ENCODE measurements at places on chromosomes 5 and 9. TPM values are rescaled to one million over a fixed set of nuclear protein-coding genes. Genes with fewer than 3 reads are reported as not detected.

DNA sequence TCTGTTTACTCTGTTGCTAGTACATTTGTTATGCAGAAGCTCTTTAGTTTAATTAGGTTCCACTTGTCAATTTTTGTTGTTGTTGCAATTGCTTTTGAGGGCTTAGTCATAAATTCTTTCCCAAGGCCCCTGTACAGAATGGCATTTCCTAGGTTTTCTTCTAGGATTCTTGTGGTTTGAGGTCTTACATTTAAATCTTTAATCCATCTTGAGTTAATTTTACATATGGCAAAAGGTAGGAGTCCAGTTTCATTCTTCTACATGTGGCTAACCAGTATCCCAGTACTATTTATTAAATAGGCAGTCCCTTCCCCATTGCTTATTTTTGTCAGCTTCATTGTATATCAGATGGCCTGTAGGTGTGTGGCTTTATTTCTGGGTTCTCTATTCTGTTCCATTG is 792.4 kb downstream of the PTPRD start:
- DNase-seq, result no peak

- no peak for DNase-seq
Observed at GRCh38 chr9:4657426-4658159, 4.5 kb upstream of the PLPP6 start.

TRUB2 gene
- total RNA-seq, result 11.3 TPM

DNA sequence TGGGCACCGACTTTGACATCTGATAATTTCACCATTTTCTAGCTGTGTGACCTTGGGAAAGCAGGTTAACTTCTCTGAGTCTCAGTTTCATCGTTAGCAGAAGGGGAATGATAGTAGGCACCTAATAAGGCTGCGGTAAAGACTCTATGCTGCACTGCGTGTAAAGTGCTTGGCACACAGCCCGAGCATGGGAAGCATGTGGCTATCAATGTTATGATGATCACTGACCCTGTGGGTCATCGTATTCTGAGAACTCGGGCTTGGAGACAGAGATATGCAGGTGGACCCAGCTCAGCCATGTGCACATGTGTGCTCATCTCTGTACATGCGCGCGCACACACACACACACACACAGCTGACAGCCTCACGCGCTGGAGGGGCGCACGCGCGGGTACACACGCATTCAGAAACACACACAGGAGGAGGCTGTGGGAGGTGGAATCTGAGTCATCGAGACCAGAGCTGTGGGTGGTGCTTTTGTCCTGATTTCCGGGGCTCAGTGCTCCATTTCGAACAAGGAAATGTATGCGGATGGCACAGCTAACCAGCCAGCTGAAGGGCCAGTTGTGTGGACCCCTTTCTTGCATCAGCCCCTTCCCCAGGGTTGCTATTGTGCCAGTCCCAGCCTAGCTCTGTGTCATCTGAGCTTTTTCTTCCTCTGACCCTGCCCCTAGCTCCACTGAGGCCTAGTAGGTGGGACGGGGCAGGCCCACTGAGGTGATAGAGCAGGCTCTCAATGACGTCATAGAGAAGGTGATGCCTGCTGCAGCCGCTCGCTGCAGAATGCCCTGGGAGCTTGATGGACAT is 11.1 kb upstream of the ARAP3 start:
- DNase-seq, result no peak

DNA sequence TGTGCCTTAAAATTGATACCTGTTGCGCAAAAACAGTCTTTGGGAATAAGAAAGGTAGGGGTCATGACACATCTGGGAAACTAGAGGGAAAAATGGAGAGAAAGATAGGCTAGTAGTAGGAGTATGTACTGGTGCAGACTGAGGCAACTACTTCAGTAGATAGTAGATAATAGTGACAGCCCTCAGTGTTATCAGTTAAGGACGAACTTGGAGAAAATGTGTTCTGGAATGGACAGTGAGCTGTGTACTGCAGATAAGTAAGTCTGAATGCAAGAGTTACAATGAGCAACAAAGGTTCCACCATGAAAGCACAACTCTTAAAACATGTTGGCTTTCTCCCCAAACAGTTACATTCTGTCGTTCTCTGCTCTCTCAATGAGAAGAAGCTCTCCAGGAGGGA is 6.5 kb upstream of the INSL6 start:
- no peak for DNase-seq

DNA sequence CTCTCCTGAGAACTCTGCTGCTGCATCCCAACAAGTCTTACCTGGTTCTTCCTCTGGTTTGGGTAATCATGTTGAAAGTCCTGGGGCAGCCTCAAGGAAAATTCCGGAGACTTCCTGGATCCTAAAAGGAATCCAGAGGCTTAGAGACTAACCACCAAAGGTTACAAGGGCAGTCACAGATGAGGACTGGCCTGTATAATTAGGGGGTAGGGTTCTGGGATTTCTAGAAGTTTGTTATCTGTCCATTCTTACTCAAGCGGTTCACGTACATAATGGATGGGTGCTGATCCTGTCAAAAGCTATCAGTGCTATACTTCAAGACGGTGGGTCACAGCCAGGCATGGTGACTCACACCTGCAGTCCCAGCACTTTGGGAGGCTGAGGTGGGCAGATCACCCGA is 51.4 kb upstream of the EPB41L4B start:
- no peak for DNase-seq

GRCh38 chr9:28456861-28457260 is 883.6 kb upstream of the C9orf72 start:
- DNase-seq, result no peak

DNA sequence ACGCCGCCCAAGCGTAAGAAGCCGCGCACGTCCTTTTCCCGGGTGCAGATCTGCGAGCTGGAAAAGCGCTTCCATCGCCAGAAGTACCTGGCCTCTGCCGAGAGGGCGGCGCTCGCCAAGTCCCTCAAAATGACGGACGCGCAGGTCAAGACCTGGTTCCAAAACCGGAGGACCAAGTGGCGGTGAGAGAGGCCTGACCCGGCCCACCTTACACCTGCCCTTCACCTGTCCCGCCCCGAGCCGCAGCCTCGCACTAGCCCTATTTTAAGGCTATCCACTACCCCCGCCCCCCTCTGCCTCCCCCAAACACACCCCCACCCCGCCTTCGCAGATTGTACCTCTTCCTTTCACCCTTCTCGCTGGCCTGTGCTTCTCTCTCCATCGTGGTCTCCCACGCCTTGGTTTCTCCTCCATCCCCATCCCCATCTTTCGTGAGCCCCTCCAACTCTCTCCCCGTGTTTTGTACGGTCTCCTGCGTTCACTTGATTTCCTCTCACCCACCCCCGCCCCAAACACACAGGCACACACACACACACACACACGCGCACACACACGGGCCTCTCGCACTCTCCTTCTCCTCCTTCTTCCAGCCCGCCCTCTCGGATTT is 1.3 kb downstream of the TLX3 start:
- DNase-seq, result no peak

FGD3 gene
- not detected for total RNA-seq

DNA sequence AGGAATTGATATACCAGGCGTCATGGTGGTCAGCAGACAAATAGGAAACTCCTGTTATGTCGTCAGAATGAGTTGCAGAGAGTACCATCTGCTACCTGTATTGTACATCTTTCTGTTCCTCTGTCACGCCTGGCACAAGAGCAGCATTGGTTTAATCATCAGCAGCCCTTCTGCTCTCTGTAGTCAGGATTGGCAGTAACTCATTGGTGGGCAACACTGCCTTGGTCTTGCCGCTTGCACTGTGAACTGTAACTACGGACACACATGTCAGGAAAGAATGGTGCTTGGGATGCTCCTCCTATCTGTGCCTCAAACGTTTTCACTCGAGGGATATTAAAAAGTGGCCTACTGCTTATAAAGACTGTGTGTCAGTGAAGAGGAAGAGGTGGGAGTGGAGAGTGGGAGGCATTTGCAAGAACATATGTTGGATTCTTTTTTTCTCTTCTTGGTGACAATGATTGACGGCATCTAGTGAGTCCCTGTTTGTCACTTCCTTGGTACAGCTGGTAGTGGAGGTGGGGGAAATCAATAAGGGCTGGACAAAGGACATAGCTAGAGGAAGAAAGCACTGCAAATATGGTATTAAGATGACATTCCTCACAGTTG is 76.6 kb downstream of the F2RL2 start:
- no peak for DNase-seq

GRCh38 chr9:88776717-88777497 is 214.4 kb upstream of the S1PR3 start:
- DNase-seq, result no peak

CARD9 gene
- 0.15 TPM for total RNA-seq

DNA sequence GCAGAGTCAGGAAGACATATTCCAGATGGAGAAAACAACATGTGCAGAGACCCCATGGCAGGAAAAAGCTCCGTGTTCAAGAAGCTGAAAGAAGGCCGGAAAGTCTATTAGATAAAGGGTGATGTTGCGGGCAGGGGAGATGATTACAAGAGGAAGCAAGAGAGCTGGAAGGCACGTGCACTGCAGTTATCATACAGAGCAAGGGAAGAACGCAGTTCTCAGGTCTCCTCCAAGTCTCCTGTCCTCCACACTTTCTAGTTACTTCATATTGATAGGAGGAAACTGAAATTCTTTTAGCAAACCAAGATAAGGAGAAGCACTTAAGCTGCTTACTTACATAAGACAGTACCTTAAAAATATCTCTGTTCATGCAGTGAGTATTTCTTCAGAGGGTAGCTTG is 58.3 kb upstream of the PLPP6 start:
- DNase-seq, result no peak

DNA sequence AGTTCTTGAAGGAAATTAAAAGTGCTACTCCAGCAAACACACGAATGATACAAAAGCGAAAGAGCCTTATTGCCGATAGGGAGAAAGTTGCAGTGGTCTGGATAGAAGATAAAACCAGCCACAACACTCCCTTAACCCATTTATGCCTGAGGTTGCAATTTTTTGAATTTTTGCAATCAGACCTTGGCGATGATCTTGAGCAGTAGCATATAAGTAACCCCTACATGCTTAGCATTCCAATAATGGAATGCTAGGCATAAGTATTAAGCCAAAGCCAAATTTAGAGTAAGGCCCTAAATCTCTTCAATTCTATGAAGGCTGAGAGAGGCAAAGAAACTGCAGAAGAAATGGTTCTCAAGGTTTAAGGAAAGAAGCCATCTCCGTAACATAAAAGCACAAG is 153.5 kb downstream of the SLC28A3 start:
- no peak for DNase-seq

FBN2 gene
- 41.2 TPM for total RNA-seq

GRCh38 chr9:115261656-115262081 is 143.7 kb upstream of the TNC start:
- DNase-seq, result no peak

SPATA31D4 gene
- total RNA-seq, result not detected

KIF24 gene
- 1.8 TPM for total RNA-seq

GRCh38 chr9:5178126-5178805 is 7.2 kb downstream of the INSL6 start:
- no peak for DNase-seq

All from glomerular endothelial cell (primary cell).